Cerebellum (tissue), 4 donors: ENCODE measurements at places on chromosomes 11 and 22.

DNA sequence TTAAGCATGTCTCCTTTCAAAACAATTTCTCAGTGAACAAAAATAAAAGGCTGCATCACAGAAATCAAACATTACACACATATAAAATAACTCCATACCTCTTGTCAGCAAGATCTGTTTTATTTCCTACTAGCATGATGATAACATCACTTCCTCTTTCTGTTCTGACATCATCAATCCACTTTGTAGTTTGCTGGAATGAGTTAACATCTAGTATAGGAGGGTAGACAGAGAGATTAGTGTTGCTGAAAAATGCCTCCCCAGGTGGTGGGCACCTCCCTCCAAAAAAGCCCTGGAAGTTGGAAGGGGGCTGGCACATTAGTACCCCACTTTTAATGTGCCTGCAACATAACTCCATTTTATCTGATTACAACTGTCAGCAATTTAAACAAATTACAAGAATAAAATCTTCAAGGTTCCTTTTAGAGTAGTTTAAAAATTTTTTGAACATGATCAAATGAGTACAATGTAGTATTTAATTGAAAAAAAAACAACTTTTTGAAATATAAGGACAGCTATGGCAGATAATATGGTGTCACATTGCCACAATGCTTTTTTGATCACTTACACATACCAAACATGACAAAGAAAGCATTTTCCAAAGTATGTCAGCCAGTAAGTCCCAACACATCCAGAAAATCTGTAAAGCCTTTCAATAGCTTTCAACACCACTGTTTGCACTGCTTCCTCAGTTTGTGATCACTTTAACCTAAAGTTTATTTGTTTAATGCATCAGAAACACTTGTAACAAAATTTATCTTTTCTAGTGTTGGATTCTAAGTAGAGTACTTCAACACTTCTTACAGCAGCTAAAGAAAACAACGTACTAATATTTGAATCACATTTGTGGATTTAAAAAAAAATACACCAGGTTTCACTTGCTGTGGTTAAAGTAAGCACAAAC lies 44.5 kb downstream of the RAB6A start:
- no peak for DNase-seq

GRCh38 chr11:1785749-1786413 lies 22.2 kb upstream of the CTSD start:
- DNase-seq: no peak

DNA sequence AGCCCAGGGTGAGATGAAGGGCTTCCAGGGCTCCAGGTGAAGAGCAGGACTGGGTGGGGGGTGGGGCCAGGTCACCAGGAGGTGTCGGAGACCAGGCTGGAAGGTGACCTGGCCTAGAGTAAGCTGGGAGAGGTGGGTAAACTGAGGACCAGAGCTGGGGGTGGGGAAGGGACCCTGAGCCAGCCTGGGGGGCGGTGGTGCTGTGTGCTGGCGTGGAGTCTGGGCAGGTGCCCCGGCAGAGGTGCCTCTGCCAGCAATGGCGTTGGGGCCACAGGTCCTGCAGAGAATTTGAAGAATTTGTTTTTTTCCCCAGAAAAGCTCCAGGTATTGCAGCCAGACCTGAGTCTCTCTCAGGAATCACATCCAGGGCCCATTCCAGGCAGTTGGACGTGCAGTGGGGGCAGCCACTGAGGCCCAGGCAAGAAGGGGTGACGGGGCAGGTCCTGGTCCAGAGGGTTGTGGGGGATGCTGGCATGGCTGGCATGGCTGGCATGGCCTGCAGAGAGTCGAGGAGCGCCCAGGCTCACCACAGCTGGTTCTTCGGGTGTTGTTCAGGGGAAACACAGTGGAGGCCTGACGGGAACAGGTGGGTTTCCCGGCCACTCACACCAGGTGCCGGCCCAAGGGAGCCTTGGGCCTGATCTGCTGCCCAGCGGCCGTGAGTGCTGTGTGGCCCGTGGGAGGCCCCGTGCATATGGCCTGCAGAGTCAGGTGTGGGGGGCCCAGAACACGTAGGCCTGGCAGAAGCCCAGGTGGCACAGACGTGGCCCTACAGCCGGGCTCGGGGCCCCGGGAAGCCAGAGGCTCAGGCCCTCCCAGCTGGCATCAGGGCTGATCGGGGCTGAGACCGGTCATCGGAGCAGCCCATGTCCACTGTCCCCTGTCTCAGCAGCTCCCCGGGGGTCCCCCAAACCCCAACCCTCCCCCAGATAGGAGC lies 6.4 kb upstream of the MUC6 start:
- no peak for DNase-seq

GRCh38 chr11:8913961-8914660 lies 3.1 kb downstream of the AKIP1 start:
- peak; percentile 70 for DNase-seq

DNA sequence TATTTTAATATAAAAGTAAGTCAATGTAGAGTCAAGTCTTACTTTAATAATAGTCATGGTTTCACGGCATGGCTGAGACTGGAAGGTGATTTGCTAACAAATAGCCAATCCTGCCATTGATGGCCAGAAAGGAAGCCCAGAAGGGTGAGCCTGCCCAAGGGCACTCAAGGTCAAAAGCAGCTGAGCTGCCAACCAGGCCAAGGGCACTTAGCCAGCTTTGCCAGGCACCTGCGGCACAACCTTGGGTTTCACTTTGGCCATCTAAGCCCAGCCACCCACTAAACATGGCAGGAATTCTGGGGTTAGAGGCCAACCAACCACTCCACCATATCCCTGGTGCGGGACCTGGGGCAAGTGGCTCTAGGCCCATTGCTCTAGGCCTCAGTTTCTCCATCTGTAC lies 4.2 kb downstream of the LHFPL7 start:
- DNase-seq: no peak

DNA sequence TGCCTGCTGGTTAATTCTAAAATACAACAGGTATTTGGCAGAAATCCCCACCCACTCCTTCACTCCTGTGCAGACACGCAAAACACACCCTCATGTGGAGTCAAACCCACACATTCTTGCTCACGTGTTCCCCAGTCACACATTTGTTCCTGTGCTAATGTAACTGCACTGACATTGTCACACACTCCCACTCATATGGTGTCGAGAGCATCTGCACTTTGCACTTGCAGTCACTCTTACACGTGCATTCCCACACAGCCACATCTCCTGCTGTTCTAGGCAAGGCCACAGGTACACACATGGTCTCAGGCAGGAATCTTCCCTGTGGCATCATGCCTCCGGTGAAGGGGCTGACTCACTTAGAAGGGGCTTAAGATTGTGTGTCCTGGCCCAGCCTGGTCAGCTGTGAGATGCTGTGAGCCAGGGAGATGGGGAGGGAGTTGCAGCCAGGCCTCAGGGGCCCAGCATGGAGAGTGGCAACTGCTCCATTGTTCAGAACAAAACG lies 395.0 kb downstream of the TENM4 start:
- DNase-seq: no peak

GRCh38 chr11:88341522-88342251 lies 4.2 kb upstream of the CTSC start:
- no peak for DNase-seq

DNA sequence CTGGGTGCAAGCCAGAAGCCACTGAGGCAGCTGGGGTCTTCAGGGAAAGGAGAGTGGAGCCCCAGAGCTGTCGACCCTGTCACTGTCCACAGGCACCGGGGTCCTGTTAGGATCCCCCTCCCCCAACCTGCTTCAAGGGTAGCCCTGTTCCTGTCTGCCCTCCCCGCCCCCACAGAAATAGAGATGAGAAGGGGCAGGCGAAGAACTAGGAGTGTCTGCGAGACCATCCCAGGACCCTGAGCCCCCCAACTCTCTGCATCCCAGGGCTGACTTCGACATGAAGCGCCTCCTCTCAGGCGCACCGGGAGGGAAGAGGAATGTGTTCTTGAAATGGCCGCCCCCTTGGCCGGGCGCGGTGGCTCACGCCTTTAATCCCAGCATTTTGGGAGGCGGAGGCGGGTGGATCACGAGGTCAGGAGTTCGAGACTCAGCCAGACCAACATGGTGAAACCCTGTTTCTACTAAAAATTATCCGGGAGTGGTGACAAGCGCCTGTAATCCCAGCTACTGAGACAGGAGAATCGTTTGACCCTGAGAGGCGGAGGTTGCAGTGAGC lies 607 bp upstream of the ZNF70 start:
- DNase-seq: peak; percentile 57
